ENCODE measurements at places on chromosomes 1 and 21. TPM values are rescaled to one million over a fixed set of nuclear protein-coding genes. Genes with fewer than 3 reads are reported as not detected.

The KCNJ15 gene
- total RNA-seq: not detected

The PPIE gene
- 41.8 TPM for total RNA-seq

The KIF1B gene
- total RNA-seq: 14.3 TPM

The TNNT2 gene
- not detected for total RNA-seq

The ACTL8 gene
- total RNA-seq: 0.30 TPM

The SPRR1A gene
- total RNA-seq: not detected
